ENCODE measurements at places on chromosomes 2 and 18.

DNA sequence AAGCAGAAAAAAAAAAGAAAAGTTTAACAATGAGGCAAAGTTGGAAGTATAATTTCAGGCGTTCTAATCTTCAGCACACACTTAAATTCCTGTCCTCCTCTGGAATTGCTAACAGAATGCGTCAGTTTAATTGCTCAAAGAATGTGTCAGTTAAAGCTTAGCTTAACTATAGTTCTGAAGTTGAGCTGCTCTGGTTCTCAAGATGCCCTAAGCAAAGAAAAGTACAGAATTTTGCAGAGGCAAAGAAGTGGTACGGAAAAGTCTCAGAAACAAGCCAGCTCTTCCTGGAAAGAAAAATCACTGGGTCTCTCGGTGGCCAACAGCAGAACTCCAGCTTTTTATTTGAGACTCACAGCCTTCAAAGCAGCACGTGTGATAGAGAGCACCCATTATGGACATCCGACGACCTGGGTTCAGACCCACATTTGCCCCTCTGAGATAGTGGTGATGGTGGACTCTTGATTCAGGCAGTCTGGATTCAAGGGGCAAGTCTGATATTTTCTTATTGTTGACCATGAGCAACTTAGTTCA, 22.2 kb upstream of the MYO3B start:
- DNase-seq: no peak

DNA sequence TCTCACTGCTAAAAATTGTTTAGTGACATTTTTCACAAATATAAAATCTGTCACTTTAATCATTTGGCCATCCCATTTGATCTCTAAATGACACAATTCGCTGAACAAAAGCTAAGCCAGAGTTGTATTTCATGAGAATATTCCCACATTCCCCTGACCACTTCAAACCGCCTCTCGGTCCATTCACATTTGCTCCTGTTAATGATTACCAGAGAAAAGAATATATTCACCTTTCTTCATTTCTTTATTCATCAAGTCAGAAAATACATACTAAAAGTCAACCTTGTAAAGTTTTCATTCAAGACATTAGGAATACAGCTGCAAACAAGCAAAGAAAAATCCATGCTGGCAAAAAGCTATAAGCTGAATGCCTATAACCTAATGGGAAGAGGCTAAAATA, 225.5 kb downstream of the DOK6 start:
- no peak for DNase-seq

DNA sequence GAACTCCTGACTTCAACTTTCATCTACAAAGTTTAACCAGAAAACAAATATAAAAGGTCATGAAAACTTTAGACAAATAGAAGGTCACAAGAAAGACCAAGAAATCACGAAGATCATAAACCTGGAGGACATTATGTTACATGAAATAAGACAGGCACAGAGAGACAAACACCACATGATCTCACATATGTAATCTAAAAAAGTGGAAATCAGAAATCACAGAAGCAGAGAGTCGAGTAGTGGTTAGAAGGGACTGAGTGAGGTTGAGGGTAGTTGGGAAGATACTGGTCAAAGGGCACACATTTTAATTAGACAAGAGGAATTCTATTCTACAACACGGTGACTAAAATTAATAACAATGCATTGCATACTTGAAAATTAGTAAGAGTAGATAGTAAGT, 1.4 kb downstream of the GCFC2 start:
- DNase-seq: no peak

DNA sequence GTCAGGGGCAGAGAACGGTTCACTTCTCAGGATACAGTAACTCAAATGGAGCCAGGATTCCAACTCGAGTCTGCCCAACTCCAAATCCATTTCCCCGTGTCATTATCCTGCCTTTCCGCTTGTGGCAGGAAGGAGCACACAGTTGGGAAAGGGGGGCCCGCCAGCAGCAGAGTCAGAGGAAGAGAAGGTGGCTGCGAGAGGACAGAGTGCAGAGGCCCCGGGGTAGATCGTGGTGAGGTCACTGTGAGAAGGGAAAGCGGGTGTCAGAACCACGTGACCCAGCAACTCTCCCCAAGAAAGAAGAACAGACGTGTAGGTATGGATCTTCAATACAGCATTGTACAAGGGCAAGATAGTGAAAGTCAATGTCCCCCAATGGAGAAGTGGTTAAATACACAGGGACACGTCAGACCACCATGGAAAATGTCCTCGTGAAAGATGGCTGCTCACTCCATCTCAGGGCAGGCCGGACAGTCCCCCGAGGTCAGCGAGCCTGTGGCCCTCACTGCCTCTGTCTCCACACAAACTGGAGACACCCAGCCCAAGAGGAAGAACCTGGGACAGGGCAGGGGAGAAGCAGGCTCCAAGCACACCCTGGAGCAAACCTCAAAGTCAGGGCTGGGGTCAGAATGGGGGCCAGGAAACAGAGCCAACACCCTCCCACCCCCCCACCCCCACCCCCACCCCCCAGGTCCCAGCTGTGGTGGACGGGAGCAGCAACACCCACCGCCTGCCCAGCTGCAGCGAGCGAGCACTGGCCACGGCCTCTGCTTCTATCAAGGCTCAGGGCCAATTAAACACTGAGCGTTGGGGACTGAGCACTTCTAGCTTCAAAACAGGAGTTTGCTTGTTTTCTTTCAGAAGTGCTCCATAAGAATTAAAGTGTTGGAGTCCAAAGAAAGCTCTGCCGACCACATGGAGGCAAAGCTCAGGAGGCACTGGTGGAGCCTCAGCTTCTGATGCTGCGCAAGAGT, 92.7 kb downstream of the EIPR1 start:
- no peak for DNase-seq

- no peak for DNase-seq
Observed at GRCh38 chr2:110864731-110865130, 132.4 kb downstream of the ACOXL start.

DNA sequence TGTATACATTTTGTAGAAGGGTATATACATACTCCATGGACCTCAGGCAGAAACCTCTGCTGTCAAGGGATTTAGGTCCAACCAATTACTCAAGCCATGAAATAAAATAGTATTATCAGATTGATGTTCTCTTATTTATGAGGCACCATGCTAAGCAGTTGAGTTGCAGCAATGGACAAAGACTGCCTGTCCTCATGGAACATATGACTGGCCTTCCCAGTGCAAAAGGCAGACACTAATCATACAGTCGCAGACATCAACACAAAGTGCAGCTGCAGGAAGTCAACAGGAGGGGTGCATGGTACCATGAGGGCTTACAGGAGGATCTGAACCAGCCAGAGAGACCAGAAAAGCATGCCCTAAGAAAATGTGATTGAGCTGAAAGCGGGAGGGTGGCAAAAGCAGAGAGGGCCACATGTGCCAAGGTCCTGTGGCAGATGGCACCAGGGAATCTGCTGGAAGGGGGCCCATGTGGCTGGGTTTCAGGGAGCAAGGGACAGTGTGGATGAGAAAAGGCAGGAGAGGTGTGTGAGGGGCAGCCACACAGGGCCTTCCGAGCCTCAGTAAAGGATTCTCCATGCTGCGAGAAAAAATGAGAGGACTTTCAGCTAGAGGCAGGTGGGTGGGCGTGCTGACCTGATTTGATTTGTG, 61.4 kb upstream of the RNF152 start:
- DNase-seq: no peak

DNA sequence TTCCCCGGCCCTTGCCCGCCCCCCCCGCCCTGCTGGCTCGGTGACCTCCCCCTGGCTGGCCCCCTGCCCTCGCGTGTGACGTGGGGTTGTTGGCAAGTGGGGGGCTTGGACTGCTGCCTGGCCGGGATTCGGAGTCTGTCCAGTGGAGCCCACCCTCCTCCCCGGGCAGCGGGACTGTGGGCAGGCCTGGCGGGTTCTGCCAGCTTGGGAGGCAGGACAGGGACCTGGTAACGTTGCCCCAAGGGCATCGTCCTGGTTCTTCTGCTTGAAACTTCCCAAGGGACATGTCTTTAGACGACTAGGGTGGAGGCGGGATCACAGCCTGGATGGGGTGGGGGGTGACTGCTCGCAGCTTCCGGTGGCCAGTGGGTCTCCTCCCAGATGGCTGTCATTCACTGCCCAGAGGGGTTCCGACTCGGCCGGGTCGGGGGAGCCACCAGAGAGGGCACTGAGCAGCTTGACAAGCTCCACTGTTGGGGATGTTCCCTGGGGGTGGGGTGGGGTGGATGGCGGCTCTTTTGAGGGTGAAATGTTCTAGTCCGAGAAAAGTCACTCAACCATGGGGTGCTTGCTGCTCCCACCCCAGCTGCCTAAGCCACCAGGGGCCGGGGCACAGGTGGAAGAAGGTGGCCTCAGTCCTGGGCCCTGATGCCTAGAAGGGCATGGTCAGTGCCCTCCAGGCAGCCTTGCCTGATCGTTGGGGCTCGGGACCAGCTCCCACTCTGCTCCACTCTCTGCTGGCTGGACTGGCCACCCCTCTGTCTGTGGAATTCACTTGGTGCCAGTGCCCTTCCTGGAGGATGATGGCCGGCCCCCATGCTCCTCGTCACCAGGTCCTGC, 4.3 kb upstream of the HS6ST1 start:
- no peak for DNase-seq
